Activated CD8-positive, alpha-beta memory T cell treated with anti-CD3 and anti-CD28 coated beads for 1 hour (primary cell): ENCODE measurements at places on chromosomes 13 and 19.

DNA sequence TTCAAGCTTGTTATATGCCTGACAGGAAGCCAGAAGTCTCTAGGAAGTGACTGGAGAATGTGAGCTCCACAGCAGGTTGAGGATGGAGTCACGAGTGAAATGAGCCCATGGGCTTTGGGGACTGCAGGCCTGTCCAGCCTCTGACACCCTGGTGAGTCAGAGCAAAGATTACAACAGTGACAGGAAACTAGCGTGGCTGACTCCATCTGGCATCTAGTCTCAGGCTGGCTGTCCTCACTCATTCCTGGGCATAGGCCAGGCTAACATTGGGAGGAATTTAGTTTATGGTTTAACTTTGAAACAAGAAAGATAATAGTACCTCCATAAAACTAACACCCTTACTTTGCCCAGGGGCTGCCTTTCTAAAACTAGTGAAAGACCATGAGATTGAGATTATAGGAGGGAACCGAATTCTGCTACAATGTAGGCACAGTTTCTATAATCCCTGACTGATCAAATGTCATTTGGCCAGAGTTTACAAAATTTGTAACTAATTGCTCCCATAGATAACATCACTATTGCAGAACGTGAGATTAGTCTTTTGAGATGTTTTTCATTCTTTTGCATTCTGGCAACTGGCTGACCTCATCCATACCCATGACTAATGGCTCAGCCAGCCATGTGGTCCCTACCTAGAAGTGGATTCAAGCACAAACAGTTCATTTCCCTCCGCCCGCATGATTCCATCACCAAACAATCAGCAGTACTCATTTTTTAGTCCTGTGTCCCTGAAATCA, 28.4 kb downstream of the PSG1 start:
- DNase-seq = no peak

- DNase-seq = no peak
These were observed 104.6 kb upstream of the RAP2A start for GRCh38 chr13:97329331-97329730.

DNA sequence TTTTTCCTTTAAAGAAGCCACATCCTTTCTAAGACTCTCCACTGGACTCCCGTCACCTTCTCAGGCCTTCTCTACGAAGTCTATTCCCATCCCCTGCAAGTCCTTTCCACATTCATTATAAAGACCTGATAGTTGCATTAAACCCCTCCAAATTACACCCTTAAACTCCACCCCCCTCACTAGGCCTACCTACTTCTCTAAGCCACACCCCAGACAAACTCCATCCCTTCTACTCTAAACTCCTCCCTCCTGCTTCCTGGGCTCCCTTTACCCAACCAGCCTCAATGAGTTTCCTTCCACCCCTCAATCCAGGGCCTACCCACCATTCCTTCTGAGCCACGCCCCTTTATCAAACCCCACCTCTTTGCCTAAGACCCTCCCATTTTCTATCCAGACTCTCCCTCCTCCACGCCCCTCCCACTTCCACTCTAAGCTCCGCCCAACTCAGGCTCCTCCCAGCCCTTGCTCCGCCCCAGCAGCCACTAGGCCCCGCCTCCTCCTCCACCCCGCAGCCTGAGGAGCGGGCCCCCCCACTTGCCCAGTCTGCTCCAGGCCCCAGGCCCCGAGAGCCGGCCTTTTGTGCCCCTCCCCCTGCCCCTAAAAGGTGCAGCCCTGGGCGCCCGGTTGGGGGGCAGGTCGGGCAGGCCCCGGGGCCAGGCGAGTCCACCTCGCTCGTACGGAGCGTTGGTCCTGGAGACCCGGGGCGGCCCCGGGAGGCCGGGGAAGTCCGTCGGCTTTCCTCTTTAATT, 424 bp downstream of the FIZ1 start:
- peak; percentile 84 for DNase-seq

DNA sequence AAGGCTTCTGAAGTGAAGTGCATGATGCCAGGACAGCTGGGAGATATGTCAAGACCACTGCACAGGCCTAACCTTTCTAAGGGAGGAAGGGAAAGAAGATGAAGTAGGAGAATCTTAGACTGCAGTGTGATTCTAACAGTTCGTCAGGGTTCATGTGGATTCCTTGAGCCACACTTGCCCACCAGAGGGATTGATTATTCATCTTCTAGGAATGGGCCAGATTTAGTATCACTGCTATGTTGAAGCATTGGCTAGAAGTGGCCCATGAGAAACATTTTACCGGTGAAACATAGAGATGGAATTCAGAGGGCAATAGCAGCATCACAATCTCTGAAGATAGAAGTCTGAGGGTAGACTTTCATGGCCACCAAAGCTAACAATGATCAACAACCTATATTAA, 550.8 kb upstream of the SLITRK1 start:
- no peak for DNase-seq

DNA sequence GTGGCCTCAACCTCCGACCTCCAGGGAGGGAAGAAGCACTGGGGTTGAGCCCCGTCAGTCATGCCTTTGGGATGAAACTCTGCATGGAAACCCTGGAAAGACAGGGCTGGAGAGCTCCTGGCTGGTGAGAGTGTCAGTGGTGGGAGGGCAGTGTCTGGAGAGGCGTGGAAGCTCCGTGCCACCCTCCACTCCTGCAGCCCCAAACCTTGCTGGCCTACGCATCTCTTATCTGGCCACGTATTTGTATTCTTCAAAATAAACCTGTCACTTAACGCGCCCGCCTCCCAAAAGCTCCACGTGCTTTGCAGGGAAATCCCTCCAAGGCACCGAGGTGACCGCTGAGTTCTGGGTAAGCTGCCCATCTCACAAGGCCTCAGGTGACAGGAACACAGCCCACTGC, 84.3 kb downstream of the TEX29 start:
- DNase-seq = no peak

GRCh38 chr19:48780631-48781391, 25.5 kb downstream of the FGF21 start:
- DNase-seq = no peak

GRCh38 chr19:19169236-19170052, 619 bp downstream of the MEF2B start:
- no peak for DNase-seq

DNA sequence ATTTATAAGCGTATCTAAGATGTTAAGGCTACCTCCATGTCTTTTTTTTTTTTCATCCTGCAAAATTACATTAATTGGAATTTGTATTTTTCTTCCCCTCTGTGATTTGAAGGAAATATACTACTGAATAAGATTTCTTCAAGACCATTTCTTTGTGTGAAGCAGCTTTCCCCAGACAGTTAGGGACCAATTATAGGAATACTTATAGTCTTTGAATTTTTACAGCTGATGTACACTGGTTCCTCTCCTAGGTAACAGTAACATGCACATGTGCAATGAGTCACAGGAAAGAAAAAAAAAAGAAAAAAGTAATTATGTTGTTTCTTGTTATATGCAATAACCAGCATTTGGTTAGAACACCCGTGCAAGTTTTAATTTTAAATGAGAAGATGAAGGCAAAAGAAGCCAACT, 82.0 kb downstream of the PCDH9 start:
- no peak for DNase-seq

DNA sequence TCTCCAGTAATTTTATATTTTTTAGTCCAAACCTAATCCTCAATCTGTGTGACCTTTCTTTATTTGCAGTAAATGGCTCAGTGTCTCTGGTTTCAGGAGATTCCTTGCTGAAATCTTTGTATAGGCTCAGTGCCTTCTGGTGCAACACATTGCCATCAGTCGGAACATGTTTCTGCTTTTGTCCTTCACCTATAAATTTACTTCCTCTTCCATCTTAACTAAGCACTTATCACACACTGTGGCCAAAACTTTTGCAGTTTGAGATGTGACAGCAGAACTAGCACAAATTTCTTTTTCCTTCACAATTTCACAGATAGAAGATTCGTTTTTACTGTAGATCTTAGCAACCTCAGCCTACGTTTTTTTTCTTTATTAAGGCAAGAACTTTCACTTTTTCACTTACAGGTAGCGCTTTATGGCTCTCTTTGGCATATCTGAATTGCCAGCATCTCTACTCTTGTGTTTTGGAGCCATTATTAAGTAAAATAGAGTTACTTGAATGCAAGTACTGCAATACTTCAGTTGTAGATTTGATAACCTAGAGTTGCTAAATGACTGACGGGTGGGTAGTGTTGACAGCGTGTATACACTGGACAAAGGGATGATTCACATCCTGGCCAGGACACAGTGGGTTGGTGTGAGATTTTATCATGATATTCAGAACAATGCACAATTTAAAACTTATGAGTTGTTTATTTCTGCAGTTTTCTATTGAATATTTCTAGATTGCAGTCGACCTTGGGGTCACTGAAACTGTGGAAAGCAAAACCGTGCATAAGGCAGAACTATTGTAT, 44.3 kb downstream of the NDFIP2 start:
- DNase-seq = no peak
